D721Med (cell line): ENCODE measurements at places on chromosomes 3 and 15.

- DNase-seq, result no peak
These were observed 22.6 kb downstream of the CSRNP1 start for GRCh38 chr3:39130693-39131265.

DNA sequence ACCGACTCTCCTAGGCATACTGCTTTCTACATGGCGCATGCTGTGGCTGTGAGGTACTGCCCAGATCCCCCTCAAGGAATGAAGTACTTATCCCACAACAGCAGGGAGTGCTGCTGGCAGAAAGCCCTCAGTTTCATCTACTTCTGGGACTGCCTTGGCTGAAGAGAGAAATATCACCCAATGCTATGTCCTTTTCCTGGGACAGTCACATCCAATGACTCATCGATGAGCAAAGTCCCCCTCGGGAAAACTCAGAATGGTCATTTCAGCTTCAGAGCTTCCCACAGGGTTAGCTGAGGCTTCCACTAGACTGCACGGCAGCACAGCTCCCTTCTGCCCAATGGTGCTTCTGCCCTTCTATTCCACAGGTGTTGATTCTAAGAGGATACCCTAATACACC is 3.6 kb upstream of the NMD3 start:
- no peak for DNase-seq

GRCh38 chr3:29805757-29806156 is 524.9 kb downstream of the RBMS3 start:
- no peak for DNase-seq

DNA sequence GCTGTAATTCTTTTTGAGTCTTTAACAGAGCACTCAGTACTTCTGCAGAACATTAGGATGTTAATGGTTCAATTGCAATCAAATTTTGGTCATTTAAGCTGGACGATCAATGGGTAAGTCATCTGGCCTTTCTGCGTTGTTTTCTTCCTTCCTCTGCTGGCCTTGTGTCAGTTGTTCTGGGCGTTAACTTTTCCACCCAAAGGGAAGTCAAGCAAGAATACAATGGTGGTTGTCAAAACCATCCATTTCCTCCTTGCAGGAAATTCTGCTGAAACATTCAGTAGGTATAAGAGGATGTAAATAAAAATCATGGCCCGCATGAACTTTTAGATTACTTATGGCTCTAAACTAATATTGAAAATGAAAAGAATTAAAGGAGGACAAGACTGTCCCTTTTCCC is 584.0 kb downstream of the GRM7 start:
- no peak for DNase-seq

- no peak for DNase-seq
These were observed 923.0 kb upstream of the NR2F2 start for GRCh38 chr15:95407534-95407933.

GRCh38 chr3:155745795-155746550 is 1.1 kb upstream of the PLCH1 start:
- DNase-seq, result no peak

- DNase-seq, result no peak
These were observed 4.6 kb downstream of the RAB6B start for GRCh38 chr3:133890972-133891644.

- DNase-seq, result no peak
These were observed 35.0 kb upstream of the VPS8 start for GRCh38 chr3:184776916-184777315.

DNA sequence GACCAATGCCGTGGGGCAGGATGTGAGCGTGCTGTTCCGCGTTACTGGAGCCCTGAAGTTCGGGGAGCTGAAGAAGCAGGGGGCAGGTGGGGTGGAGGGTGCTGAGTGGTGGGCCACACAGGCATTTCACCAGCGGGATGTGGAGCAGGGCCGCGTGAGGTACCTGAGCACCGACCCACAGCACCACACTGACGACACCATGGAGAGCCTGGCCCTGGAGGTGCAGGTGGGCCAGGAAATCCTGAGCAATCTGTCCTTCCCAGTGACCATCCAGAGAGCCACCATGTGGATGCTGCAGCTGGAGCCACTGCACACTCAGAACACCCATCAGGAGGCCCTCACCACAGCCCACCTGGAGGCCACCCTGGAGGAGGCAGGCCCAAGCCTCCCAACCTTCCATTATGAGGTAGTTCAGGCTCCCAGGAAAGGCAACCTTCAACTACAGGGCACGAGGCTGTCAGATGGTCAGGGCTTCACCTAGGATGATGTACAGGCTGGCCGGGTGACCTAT is 179.6 kb downstream of the TBC1D2B start:
- no peak for DNase-seq

- no peak for DNase-seq
These were observed 41.3 kb upstream of the LYZL4 start for GRCh38 chr3:42451546-42452230.

DNA sequence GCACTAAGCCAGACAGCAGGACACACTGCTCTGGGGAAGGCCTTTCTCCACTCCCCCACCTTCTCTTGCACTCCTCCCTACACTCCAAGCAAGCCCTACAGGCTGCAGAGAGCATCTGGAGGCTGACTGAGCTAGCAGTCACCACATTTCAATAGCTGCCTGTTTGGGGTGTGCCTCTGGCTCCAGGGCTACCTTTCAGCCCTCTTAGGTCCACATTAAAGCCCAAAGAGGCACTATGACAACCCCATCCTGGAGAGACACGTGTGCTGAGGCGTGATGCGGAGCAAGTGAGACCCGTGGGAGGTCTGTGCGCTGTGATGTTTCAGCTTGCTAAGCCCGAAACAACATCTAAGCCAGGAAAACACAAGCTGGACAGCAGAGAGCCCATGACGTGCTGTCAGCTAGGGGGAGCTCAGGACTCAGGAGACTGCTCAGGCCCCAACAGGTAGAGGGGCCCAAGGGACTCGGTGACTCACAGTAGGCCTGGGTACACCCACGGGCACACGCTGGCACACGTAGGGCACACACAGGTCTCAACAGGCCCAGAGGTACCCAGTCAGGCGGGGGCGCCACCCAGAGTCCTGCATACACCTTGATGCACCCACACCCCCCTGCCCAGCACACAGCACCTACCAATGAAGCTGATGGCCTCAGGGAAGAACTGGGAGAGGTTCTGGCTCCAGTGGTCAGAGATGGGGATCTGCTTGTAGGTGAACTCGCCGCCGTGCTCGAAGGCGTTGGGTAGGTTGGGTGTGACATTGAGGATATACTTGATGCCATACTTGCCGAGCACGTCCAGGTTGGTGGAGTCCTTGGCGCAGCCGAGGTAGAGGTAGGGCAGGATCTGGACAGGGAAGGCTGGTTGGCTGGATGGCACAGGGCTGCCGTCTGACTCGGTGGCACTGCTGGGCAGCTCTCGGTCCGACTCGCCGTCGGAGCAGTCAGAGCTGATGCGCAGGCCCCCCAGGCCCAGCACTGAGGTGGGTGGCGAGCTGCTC is 2.8 kb downstream of the DUSP7 start:
- DNase-seq, result no peak

DNA sequence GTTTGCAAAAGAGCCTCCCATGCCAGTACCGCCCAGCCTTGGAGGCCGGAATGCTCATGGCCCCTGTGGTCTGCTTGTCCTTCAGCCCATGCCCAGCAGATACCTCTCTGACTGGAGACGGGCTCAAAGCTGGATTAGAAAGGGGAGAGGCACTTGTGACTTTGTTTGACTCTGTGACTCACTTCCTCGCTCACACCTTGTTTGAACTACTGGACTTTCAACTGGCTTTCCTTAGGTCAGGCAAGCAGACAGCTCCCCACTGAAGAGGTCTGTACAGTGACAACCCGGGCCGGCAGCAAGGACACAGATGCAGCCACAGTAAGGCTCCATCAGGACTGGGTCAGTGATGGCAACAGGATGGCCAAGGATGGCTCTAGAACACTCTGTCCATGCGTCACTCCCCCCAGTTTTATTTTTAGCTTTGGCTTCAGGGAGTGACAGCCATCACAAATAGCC is 98.6 kb upstream of the ABHD17C start:
- no peak for DNase-seq

- no peak for DNase-seq
These were observed 297.6 kb downstream of the TBC1D5 start for GRCh38 chr3:17444865-17445264.

DNA sequence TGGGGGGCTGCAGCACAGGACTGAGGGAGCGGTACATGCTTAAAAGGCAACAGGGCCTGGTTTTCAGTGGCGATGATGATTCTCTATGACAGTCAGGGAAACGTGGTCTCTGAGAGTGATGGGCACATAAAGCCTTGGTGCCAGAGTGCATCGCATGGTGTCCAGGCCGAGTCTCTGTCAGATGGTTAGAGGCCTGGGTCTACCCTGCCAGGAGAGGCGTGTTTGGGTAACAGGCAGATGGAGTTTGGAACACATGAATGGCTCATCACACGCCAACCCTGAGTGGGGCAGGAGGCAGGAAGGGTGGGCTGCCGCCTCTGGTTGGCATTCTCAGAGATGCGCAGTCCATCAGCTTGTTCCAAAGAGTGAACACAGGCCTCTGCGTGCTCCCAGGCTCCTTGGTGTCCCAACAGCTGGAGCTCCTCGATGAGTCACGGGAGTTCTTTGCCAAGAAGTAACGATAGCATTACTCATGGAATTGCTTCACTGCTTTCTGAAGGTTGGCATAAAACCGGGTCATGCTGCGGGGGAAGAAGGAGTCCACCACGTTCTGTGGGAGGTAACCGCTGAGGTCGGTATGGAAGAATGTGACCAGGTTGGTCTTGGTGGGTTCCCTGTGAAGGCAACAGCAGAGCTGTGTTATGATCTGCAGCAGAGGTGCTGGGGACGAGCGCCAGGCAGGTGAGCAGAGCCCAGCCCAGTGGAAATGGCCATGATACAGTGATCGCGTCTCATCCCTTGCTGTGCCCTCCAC is 11.0 kb downstream of the STARD5 start:
- DNase-seq, result no peak

- no peak for DNase-seq
These were observed 53.7 kb upstream of the TRAK1 start for GRCh38 chr3:42037318-42037945.

DNA sequence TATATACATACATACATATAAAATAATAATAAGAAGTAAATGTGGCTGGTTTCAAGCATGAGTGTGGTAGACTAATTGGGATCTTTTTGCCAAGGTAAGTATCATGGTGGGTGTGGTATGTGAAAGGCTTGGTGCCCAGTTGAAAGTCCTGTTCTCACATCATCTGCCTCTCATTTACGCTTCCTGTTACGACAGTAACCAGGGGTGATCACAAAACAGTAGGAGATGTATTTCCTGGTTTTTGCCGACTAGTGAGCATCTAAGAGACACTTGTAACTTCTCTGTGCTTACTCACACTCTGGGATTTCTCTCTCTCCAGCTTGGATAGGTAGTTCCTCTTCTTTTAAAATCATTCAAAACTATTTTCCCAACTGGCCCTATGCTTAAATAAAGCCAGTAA is 1028.3 kb upstream of the NR2F2 start:
- no peak for DNase-seq

GRCh38 chr3:153599685-153600084 is 437.7 kb downstream of the RAP2B start:
- DNase-seq, result no peak

GRCh38 chr15:49083401-49084284 is 37.4 kb upstream of the SECISBP2L start:
- no peak for DNase-seq

- no peak for DNase-seq
These were observed 577.7 kb downstream of the FOXP1 start for GRCh38 chr3:71005702-71006321.

DNA sequence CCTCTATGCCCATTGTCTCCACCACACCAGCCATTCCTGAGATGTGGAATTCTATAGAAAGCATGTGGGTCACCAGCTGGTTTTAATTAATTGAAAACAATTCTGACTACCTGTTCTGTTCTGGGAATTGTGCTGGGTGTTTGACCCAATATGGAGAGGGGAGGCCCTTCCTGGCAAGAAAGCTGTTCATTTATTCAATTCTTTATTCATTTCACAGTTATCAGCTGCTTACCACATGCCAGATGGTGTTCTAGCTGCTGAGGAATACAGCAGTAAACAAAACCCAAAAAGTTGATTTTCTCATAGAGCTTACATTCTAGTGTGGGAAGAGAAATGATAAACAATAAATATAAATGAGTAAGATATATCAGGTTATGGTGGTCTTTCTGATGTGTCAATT is 296.1 kb upstream of the RASGRP1 start:
- no peak for DNase-seq

GRCh38 chr3:42090973-42091731 is at the start of gene TRAK1:
Gene TRAK1 (plus strand): TSS chr3:42091357. CDS start chr3:42091470, 113 bp downstream.
- DNase-seq, result no peak

DNA sequence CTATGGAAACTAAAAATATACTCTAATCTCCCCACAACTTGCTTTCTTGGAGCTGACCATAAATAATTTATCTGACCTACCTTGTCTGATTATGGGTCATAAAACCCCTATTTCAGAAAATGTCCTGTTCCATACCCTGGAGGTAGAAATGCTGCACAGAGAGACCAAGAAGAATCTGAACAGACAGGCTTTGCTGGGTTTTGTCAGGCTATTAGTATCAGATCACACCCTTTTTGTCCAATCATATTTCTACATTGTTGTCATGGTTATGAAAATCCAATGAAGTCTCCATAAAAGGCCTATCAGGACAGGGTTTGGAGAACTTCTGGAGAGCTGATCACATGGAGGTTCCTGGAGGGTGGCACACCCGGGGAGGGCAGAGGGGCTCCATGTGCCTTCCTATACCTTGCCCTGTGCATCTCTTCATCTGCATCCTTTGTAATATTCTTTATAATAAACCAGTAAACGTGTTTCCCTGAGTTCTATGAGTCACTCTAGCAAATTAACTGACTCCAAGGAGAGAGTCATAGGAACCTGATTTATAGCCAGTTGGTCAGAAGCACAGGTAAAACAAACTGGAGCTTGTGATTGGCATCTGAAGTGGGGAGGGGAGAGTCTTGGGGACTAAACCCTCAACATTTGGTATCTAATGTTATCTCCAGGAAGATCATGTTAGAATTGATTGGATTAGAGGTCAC is 58.1 kb downstream of the NGLY1 start:
- no peak for DNase-seq

DNA sequence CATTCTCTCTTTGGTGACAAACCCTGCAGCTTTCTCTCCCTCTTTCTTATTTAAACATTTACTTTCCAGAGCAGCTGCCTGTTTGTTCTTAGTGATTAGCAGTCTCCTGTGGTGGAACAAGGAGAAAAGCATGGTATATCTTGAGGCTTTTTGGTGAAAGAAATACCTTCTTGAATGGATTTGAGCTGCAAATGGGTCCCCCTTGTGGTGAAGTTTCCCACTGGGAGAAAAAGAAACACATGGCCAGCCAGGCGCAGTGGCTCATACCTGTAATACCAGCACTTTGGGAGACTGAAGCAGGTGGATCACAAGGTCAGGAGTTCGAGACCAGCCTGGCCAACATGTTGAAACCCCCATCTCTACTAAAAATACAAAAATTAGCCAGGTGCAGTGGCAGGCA is 48.3 kb upstream of the ACP3 start:
- DNase-seq, result no peak

DNA sequence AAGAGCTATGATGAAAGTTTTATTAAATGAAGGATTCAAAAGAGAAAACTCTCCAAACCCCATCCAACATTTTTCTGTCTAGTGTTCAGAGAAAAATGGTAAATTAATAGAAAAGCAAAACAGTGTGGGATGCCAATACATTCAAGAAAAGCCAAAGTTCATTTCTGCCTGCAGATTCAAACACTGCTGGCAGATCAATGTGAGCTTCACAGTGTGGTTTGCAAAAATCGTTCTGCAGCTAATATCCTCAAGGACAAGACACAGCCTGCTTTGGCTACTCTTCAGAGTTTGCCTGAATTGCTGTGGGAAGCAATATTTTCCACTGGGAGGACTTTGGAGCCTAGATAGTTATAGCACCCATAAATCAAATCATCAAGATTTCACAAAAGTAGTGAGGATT is 619.9 kb upstream of the SUCLG2 start:
- no peak for DNase-seq

- no peak for DNase-seq
These were observed 89.7 kb upstream of the FHIT start for GRCh38 chr3:61340931-61341461.

- DNase-seq, result no peak
These were observed 49.9 kb downstream of the ZNF621 start for GRCh38 chr3:40574661-40575060.
